ENCODE measurements at places on chromosomes 12 and 14. TPM values are rescaled to one million over a fixed set of nuclear protein-coding genes. Genes with fewer than 3 reads are reported as not detected.

ZNF705A gene
- total RNA-seq, result not detected

SLC4A8 gene
- total RNA-seq, result 2.9 TPM

LRRK2 gene
- total RNA-seq, result 5.1 TPM

ESRRB gene
- under 0.01 TPM for total RNA-seq

KRT78 gene
- not detected for total RNA-seq

GRCh38 chr12:131002216-131002631 is 48.5 kb downstream of the ADGRD1 start:
- DNase-seq, result peak; percentile 84

DNA sequence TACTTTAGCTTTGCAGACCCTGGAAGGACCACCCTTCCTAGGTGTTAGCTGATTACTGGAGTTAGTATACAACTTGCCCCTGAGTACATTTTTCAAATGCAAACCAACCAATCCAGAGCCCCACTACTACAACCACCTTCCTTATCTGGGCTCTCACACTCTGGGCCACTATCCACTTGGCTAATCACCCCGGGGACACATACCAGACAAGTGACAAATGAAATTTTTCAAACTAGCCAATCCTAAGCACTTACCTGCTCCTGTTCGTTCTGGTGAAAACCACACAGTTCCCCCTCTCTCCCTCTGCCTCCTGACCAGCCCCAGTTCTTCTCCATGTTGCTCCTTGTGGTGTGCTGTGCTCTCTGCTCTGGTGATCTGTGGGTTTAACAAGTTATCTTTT is 140.4 kb downstream of the CNTN1 start:
- no peak for DNase-seq

DNA sequence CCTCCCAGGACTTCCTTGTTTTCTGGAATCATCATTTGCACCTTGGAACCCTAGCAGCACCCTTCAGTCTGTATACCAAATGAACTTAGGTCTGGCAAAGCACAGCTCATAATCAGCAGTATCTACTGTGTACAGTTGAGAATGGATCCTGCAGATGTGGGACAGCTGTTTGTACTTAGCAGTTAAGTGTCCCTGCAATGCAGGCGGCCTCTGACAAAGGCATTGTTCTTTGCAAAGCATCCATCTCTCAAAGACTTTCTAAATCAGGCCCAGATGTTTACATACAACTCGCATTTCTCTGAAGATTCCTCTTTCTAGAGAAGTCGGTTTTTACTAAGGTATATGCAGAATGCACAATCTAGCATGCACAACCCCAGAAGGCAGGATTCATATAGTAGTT is 170.5 kb upstream of the RBM19 start:
- DNase-seq, result no peak

- DNase-seq, result no peak
Observed at GRCh38 chr12:115988212-115988611, 289.3 kb downstream of the MED13L start.

DNA sequence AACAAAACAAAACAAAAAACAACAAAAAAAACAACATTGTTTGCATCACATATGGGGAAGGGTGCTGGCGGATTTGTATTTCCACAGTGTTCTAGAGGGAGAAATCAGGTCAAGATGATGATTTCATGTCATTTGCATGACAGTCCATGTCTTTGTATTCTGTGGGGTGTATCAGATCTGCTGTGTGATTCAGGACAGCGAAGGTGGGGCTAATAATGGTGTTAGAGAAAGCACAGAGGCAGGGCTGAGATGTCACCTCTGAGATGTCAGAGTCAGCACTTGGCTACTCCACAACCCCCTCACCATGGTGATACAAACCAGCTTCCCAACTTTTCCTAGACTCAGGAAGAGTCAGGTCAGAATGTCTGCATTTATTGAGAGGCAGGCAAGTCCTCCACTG is 543.2 kb downstream of the BCL11B start:
- no peak for DNase-seq

- DNase-seq, result no peak
Observed at GRCh38 chr14:80845856-80846255, 95.7 kb downstream of the CEP128 start.

DNA sequence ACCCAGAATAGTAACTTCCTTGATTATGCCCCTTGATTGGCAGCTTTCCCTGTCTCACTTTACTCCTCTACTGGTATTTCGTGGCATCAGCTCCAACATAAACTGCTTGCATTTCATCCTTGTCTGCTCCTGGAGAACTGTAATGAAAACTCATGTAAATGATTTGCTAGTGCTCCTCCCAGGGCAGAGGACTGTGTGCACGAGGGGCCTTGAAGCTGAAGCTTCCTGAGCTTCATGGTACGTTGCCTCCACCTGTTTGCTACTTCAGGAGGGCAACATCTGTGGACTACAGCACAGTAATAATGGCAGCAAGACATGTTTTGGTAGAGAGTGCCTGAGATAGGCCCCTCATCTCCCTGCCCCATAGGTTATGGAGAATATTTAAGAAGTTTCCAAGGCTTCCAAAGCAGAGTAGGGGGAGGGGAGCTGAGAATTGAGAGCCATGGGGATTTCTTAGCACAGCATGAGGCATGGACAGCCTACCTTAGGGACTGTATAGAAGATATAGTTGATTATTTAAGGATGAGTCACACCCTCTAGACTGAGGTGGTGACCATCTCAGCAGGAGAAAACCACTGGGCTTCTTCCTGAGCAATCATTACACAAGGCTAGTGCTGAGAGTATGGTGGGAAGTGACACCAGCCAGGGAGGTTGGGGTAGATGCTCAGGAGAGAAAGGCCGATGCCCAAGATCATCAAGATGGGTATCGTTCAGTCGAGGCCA is 29.5 kb downstream of the CCDC198 start:
- DNase-seq, result peak; percentile 23

GRCh38 chr12:116508145-116509121 is 50.7 kb upstream of the MAP1LC3B2 start:
- DNase-seq, result peak; percentile 84

- no peak for DNase-seq
Observed at GRCh38 chr12:76820888-76821482, 57.1 kb downstream of the ZDHHC17 start.

GRCh38 chr14:74604911-74605310 is 7.1 kb downstream of the LTBP2 start:
- peak; percentile 91 for DNase-seq

DNA sequence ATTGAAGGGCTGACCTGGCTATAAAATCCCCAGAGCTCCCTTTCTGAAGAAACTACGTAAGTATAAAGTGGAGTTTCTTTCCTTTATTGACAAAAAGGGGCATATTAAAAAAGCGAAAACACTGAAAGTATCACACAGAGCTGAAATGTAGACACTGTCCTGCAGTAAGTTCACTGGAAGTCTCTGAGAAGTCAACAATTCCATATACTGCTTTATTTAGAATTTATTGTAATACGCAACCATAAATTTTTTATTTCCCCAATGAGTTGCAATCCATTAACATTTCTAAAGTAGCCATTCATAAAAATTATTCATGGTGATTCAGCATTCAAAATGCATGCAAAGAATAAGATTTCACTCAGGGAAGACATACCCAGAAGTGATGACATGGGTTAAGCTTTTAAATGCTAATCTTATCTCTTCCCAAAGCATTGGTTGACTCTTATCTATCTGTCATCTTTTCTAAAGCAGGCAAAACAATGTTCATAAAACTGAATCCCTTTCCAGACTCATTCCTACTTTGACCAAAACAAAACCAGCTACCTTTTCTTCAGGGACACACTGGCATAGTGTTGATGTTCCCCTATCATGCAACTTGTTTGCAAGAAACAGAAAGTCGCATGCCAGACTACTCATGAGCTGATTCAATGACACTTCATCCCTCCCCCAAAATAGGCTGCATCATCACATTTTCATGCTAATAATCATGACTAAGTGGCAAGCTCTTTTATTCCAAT is 17.3 kb downstream of the KITLG start:
- DNase-seq, result peak; percentile 80

DNA sequence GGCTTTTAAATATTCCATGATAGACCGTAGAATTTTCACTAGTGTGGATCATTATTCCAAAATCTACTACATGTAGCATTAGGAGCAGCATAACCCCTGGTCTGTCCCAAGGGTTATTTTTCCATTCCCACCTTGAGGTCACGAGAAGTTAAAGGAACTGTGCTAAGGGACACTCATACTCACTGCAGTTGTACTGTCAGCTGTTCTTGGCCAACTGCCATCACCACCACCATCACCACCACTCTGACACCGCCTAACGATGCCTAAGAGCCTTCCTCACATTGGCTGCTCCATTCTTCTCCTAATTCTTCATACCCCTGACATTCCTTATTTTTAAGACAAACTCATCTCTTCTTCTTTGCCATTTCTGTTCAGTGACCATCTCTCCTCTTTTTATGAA is 13.4 kb upstream of the PTGDR start:
- DNase-seq, result no peak

GRCh38 chr12:9127936-9128663 is 12.4 kb upstream of the A2M start:
- DNase-seq, result no peak
